CD14-positive monocyte (primary cell): ENCODE measurements at places on chromosomes 7 and 10. TPM values are rescaled to one million over a fixed set of nuclear protein-coding genes. Genes with fewer than 3 reads are reported as not detected.

The ZP3 gene
- 10.4 TPM for polyA plus RNA-seq

The ZNF425 gene
- polyA plus RNA-seq = not detected

The STEAP2 gene
- not detected for polyA plus RNA-seq

The ABLIM1 gene
- polyA plus RNA-seq = 0.33 TPM

DNA sequence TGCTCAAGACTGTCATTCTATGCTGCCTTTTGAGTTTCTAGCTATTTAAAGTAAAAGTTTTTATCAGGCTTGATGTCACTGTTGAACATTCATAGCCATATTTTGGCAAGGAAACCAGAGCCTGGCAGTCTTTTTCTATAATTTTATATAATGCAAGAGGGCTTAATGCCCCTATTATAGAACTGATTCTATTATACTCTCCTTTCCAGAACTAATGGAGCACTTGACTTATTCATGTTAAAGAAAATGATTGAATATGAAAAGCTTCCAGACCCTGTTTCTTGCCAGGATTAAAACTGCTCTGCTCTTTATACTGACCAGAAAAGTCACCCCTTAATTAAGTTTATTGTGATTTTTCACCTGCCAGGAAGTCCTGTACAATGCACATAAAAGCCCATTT is 337.6 kb upstream of the CHRM2 start:
- no peak for DNase-seq
- no peaks in the 10 kb centered on the region for H3K4me1 ChIP-seq
- no peaks in the 10 kb centered on the region for H3K36me3 ChIP-seq
- no peak overlapping the region for H3K27ac ChIP-seq
- H3K27me3 ChIP-seq = no peaks in the 10 kb centered on the region

GRCh38 chr10:124539935-124540641 is 78.5 kb downstream of the LHPP start:
- H3K36me3 ChIP-seq = no peaks in the 10 kb centered on the region
- peak; percentile 30 for DNase-seq
- H3K4me1 ChIP-seq = peaks cover 16% of the 10 kb centered on the region
- no peak overlapping the region for H3K27ac ChIP-seq

DNA sequence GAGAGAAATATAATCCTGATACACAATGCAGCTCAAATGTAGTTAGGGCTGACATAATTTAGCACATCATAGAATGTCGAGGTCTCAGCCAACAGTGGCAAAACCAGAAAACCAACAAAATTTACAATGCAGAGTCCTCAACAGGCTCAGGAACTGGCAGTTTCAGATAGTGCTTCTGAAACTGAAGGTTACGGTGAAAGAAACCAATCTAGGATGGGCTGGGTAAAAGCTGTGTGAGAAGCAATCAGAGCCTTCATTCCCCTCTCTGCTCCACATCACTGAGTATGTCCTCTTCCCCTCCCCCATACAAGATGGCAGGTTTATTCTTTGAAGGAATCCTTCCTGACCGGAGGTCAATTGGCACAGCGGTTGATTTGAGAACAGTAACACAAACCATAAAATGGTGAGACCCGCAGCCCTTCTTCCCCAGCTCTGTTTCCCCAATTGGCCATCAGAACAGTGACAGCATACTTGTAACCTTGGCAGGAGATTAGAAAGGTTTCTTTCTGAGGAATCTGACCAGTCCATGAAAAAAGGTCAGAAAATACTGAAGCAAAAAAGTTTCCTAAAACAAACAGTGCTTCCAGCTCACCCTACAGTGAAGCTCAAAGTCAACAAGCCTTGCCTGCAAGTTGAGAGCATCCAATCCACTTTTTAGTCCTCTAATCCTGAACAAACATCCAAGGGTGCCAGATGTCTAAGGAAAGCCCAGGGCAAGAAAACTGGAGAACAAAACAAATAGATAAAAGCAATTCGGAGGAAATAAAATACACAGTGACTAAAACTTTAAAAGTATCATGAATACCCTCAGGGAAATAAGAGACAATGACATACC is 53.9 kb upstream of the IL6 start:
- no peaks in the 10 kb centered on the region for H3K27me3 ChIP-seq
- H3K4me3 ChIP-seq = no peak overlapping the region
- no peak overlapping the region for H3K27ac ChIP-seq
- no peak for DNase-seq
- no peaks in the 10 kb centered on the region for H3K36me3 ChIP-seq
- H3K4me1 ChIP-seq = peaks cover 32% of the 10 kb centered on the region

DNA sequence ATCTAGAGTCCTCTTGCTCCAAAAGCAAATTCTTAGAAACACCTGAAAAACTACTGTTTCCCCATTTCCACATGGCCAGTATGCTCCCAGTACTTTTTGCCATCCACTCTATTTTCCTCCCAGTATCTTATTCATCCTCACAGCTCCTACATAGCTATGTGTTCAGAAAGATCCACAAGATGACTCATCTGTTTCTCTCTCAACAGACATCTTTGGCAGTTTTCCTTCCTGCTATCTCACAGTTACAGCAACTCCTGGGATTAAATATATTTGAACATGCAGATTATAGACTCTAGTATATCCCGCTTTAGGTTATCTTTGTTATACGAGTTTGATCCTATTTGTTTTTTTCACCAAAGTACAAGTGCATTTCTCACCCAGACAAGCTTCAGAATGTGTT is 675.6 kb upstream of the POT1 start:
- no peaks in the 10 kb centered on the region for H3K36me3 ChIP-seq
- H3K4me1 ChIP-seq = no peaks in the 10 kb centered on the region
- DNase-seq = no peak
- no peak overlapping the region for H3K4me3 ChIP-seq
- H3K27me3 ChIP-seq = no peaks in the 10 kb centered on the region
- H3K27ac ChIP-seq = no peak overlapping the region

DNA sequence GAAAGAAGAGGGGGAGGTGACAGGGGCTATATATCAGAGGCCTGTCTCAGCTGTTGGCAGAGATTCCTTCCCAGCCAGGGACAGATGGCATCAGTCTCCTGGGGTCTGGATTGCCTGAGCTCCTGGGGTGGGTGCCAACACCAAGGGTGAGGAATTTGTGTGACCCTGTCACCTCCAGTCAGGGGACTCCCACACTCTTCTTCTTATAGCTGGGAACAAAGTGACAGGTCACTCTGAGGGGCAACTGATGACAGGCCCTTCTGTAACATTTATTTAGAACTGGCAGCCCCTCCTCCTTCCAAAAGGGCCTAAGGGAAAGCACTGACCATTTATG is 53.7 kb upstream of the DUSP5 start:
- peaks cover 18% of the 10 kb centered on the region for H3K4me1 ChIP-seq
- no peaks in the 10 kb centered on the region for H3K36me3 ChIP-seq
- H3K27me3 ChIP-seq = no peaks in the 10 kb centered on the region
- DNase-seq = no peak
- H3K27ac ChIP-seq = no peak overlapping the region

DNA sequence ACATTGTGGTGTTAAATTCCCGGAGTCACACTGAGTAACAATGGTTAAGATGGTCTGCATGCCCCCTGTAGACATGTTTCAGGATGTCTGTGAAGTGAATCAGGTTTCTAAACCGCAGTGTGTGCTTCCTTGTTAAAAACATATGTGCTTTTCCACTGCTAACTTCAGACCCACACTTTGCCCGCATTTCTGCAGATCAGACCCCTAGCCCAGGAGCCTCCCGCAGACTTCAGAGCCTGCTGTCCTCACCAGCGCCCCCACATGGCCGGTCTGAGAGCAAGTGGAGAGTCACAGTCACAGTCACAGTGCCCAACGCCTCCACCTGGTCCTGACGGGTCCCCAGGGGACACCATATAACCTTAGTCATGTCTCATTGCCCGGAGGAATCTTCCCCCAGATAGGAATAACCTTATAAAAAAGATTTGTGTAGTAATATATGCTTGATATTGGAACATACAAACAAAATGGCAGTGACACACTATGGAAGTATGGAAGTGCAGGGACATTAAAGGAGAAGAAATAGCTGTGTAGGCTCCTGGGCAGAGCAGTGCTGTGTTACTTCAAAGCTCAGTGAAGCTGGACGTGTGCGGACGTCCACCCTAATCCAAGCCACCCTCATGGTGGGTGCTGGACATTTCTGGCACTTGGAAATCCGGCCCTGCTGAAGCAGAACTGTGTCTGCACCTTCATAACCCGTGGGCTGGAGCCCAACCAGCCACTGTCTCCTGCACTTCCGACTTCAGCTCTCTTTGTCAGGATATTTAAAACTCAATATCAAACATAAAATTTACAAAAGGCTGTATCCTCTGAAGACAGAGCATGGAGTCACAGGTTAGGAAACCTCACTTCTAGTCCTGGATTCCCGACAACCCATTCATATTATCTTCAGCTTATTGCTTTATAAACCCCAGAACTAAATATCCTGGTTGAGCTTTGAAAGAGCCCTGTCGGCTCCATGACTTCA is 29.0 kb downstream of the GSTO2 start:
- H3K27ac ChIP-seq = no peak overlapping the region
- DNase-seq = no peak
- no peaks in the 10 kb centered on the region for H3K27me3 ChIP-seq

DNA sequence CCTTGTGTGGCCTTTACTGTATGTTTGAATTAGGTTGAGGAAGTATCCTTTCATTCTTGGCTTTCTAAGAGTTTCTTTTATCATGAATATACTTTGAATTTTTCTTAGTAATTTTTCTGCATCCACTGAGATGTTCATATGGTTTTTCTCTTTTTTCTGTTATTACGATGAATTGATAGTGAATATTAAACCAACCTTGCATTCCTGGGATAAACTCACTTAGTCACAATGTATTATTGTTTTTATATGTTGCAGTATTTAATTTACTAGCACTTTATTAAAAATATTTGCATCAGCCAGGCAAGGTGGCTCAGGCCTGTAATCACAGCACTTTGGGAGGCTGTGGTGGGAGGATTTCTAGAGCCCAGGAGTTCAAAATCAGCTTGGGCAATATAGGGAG is 15.3 kb upstream of the RBM33 start:
- no peaks in the 10 kb centered on the region for H3K36me3 ChIP-seq
- no peak for DNase-seq
- H3K4me3 ChIP-seq = no peak overlapping the region
- no peak overlapping the region for H3K27ac ChIP-seq
- H3K27me3 ChIP-seq = no peaks in the 10 kb centered on the region
- H3K4me1 ChIP-seq = no peaks in the 10 kb centered on the region

GRCh38 chr10:67978749-67979148 is 94.3 kb downstream of the SIRT1 start:
- H3K36me3 ChIP-seq = peaks cover 99% of the 10 kb centered on the region
- no peak overlapping the region for H3K27ac ChIP-seq
- no peaks in the 10 kb centered on the region for H3K27me3 ChIP-seq
- no peak overlapping the region for H3K4me3 ChIP-seq

DNA sequence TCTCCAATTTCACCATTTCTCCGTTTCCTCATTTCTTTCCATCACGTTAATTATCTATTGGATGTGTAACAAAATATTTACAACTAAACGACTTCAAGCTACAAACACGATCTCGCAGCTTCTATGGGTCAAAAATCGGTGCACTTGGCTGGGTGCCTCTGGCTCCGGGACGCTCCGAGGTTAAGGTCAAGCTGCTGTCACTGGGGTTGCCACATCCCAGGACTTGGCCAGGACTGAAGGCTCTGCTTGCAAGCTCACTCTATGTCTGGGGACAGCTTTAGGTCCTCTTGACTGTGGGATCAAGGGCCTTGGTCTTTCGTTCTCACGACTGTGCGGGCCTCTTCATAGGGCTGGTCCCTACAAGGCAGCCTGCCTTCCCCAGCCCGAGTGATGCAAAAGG is 159.7 kb downstream of the CCDC3 start:
- no peaks in the 10 kb centered on the region for H3K4me1 ChIP-seq
- no peaks in the 10 kb centered on the region for H3K36me3 ChIP-seq
- no peak for DNase-seq
- no peaks in the 10 kb centered on the region for H3K27me3 ChIP-seq
- H3K4me3 ChIP-seq = no peak overlapping the region

DNA sequence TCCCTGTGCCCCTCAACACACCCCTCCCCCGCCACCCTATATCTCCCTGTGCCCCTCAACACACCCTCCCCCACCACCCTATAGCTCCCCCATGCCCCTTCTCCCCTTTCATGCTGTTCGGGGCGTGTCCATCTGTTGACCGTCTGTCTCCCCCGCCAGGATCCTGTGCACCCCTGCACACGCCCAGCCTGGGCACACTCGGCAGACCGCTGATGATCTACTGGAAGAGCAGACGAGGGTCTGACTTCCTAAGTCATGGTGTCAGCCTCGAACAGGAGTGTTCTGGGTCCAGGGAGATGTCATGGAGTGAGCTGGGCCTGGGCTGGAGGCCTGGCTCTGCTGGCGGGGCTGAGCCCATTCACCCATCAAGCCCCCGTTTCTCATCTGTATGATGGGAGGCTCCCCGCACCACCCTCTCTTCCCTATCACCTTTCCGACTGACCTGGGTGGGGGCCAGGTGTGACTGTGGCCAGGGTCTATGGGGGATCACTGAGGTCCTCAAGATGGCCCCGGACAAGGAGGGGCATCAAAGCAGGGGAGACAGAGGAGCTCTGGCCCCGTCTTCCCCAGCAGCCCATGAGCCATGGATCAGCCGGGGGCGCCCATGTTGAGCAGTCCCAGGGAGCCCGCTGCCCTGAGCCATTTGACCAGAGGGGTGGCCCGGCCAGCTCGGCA is 48.3 kb downstream of the PDGFA start:
- no peak overlapping the region for H3K27ac ChIP-seq
- no peaks in the 10 kb centered on the region for H3K36me3 ChIP-seq
- H3K27me3 ChIP-seq = no peaks in the 10 kb centered on the region
- DNase-seq = no peak

- no peaks in the 10 kb centered on the region for H3K36me3 ChIP-seq
- H3K27ac ChIP-seq = no peak overlapping the region
- peaks cover 33% of the 10 kb centered on the region for H3K4me1 ChIP-seq
- H3K4me3 ChIP-seq = peak overlapping the region; percentile 74
Measured at GRCh38 chr7:79452032-79452494, 1.4 kb downstream of the MAGI2 start.
